ENCODE measurements at places on chromosomes 7 and 10.

DNA sequence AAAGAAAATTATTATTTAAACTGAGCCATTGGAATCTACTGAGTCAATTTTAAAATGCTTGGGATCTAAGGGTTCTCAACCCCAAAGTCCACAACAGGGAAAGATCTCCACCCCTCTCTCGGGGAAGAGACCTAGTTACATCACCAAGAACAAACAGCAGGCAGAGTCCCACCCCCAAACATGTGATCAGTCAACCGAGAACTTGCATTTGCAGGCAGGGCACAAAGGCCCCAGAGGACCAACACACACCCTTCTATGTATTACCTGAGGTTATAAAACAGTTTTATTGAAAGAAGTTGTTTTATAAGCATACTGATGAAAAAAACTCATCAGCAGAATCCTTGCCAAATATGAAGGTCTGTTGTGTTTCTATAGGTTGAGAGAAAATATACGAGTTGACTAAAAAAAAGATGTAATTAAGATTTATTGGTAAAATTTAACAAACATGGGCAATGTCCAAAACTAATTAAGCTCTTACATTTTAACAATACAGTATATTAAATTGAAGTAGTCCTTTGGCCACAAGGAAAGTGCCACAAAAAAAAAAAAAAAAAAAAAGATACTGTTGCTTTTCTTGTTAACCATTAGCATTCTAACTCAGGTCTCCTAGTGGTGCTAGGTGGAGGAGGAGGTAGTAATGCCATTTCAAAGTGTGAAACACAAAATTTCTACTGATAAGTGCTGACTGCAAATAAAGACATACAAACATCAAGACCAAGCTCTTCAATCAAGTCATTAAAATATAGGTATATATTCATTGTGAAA lies 975 bp upstream of the USP54 start:
- DNase-seq = no peak

DNA sequence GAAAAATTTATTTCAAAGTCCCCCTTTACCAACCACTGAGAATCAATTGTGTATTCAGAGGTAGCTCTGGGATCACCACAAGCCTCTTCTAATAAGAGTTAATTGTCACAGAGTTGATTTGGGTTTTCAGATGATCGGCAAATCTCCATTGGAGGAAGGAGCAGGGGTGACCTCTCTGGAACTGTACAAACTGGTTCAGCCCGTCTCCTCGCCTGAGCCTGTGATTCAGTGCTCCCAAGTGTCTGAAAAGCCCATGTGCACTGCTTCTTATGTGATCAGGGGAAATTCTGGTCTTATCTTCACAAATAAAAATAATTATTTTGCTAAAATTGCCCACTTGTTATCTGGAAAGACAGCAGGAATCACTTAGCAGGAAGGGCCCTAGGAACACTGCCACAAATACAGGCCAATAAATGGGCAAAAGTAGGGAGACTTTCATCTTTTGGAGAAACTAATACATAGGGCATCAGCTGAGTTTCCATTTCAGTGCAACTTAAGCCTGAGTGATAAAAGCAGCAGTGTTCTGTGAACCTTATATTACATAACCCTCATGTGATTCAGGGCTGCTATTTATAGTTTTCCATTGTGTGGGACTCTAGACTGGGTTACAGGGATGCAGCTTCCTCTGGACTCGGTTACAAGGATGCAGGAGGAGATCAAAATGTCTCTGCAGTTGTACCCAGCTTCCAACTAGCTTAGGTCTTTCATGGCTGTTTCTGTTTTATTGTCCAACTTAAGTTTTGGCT lies 32.3 kb downstream of the CDK1 start:
- no peak for DNase-seq

DNA sequence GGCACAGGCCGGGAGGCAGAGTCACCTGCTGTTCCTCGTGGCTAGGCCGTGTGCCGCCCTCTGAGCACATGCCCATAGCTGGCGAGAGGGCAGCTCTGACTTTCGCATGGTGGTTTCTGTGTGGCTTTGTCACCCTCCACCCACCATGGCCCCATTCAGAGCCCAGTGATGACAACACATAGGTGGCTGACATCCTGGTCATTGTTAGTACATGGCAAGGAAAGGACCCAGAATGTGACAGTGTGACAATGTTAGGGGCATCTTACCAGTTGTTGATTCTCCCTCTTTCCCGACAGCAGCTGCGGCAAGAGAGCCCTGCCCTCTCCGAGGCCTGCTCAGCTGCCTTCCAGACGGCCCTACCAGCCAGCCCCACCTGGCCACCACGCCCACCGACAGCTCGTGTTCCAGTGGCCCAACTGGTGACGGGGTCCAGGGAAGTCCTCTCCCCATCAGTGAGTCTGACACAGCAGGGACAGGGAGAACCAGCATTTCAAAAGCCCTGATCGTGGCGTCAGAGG lies 52.2 kb downstream of the ZNF467 start:
- no peak for DNase-seq

DNA sequence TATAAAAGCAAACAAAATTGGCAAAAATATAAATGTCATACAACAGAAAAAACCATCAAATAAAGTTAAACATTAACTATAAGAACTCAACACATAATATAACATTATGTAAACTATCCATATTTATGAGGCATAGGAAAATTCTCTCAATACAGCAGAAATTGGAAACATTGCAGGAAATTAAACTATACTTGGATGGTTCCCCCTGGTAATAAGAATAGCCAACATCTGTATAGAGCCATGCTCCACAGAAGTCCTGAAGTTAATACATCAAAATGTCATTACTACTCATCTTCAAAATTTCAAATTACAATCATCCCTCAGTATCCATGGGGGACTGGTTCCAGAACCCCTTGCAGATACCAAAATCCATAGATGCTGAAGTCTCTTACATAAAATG lies 350.5 kb downstream of the PARD3 start:
- DNase-seq = no peak

- no peak for DNase-seq
Measured at GRCh38 chr10:125709553-125710474, 9.7 kb upstream of the EDRF1 start.

GRCh38 chr7:14936554-14936953 lies 34.0 kb upstream of the DGKB start:
- no peak for DNase-seq

GRCh38 chr7:132516042-132516840 lies 60.0 kb downstream of the PLXNA4 start:
- DNase-seq = no peak

DNA sequence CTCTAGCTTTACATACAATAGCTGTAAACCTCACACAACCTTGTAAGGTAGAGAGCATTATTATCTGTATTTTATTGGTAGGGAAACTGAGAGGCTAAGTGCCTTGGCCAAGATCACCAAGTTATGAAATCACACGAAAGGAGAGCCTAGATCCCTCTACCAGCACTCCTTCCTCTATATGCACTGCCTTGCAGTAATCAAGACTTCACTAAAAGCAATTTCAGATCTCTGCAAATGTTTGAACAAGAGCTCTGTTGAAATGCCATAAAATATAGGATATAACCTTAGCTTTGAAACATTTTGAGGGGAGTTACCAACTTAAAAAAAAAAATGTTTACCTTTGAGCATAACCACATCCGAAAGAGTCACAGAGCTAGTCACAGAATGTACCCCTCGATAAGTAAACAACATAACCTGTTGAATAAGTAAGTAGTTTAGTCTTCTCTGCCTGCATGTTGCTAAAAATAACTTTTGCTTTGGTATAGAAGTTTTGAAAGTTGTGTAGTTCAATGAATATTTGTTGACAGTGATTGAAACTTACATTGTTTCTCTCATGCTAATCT lies 709.4 kb downstream of the AUTS2 start:
- DNase-seq = no peak

DNA sequence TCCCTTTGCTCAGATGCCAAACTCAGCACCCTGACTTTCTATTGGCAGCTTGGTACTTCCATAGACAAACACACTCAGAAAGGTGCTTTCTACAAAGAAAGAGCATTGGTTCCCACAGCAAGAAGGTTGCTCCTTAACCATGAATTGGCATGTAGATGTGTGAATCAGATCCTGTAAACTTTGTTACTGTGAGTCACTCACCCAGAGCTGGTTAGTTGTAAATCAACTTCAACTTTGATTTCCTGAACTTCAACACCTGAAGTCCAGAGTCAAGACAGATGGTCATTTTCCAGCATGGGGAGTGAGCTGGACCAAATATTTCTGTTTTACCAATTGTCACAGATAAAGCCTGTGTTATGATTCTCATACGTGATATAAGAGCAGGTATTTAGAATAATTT lies 797.2 kb downstream of the TNS3 start:
- DNase-seq = no peak

- no peak for DNase-seq
Measured at GRCh38 chr7:138125598-138126111, 49.4 kb downstream of the AKR1D1 start.

DNA sequence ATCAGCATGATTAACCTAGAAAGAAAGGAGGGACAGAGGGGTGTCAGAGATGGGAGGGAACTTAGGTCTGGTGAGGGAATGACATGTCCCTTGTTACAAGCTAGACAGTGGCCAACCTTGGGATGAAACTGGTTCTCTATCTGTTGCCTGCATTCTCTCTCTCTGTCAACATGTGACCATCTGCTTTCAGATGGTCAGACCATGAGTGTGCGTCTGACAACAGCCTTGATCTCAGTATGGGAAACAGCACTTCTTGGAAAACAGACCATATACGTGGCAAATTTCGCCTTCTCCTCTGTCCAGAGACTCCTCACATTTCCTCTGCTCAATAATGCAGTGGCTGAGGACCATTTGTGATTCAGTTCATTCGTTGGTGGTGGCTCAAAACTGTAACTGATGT lies 845.9 kb downstream of the TYW1 start:
- DNase-seq = no peak

GRCh38 chr7:22832401-22832800 lies 9.8 kb upstream of the TOMM7 start:
- no peak for DNase-seq

GRCh38 chr7:130909881-130910672 lies 176.1 kb upstream of the KLF14 start:
- DNase-seq = no peak

- DNase-seq = no peak
Measured at GRCh38 chr7:7201578-7202374, 19.4 kb downstream of the C1GALT1 start.

GRCh38 chr10:93485690-93486089 lies 3.6 kb upstream of the MYOF start:
- no peak for DNase-seq

GRCh38 chr7:118478931-118479330 lies 254.4 kb downstream of the ANKRD7 start:
- no peak for DNase-seq

DNA sequence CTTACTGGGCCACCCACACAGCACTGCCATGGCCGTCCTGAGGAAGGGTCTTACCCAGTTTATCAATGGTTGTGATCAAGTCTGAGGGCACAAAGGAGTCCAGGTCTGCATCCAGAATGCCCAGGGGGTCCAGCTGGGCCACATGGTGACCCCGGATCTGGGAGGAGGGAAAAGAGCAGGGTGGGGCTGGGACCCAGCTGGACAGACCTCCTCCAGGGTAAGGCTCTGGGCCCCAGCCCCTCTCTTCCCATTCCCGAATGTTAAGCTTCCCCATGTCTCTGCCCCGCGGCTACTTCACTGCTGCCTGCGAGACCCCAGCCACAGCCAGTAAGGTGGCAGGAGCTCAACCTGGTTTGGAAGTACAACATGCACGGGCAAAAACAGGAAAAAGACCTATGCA lies 9.5 kb downstream of the OGDHL start:
- no peak for DNase-seq

- DNase-seq = no peak
Measured at GRCh38 chr7:5456409-5456808, 32.8 kb upstream of the TNRC18 start.

DNA sequence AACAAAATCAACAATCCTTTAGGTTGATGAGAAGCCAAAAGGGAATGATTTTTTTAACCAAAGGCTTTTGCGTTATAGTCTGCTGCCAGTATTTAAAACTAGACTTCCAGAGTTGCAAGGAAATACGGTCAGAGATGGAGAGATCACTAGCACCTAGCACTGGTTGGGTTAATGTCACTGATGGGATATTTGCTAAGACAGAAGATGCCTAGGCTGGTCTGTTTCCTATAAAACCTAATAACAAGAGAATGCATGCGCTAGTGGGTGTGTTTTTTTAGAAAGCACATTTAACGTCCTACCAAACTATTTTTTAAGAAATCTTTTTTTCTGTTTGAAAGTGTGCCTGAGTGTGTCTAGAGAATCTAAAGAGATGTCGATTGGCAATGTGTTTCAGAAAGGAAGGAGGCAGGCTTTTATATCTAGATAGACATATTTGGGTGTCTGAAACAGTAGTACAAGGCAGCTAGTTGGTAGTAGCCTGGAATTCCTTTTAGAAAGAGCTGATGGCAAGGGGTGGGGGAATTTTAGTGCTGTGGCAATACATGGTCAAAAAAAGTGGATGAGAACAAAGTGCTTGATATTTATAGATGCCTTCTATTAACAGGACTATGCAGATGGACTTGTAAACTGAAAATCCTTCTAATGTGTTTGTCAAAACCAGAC lies 863 bp downstream of the CALD1 start:
- no peak for DNase-seq

- no peak for DNase-seq
Measured at GRCh38 chr7:44224974-44225565, 24.3 kb downstream of the YKT6 start.

DNA sequence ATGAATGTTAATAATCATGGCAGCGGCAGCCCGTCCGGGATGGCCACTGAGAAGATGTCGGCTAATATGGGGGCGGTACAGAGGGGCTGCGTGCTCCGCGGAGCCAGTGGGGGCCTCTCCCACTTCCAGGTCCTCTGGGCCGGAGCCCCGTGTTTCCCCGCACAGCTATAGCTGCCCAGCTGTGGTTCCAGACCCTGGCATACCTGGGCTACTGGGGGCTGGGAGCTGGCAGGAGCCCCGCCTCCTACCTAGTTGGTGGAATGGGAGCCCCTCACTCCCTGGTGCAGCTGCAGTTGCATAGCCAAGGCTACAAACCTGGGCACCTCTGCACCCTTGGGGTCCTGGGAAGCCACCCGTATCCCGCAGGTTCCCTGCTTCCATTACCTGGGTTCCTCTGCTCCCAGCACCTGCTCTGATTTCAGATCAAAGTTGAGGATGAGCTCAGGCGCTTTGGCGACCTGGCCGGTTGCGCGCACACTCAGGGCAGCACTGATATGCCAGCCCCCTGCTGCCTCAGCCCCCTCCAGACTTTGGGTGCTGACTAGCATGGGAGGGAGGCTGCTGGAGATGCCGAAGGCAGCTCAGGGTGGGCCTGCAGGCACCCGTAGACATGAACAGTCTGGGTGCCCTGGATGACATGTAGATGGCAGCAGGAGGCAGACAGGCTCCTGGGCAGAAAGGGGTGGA lies 236.5 kb upstream of the SEMA3D start:
- no peak for DNase-seq

GRCh38 chr10:31099664-31100063 lies 68.0 kb upstream of the ZNF438 start:
- no peak for DNase-seq

DNA sequence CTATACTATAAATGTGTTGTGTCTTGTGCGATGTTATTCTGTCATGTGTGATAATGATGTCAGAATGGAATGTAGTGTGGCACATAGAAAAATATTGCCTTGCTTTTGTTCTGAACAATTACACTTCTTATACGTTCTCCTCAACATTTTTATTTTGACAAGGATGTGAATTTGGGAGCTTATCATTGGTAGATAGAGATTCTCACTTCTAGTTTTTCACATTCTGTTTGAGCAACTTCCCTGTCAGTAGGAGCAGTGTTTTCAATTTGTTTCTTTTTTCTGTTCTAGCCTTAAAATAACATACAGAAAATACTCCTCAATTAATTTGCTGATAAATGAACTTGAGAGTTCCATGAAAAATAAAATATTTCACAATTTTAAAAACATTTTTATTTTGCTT lies 17.6 kb downstream of the SUN3 start:
- no peak for DNase-seq

GRCh38 chr10:6244510-6244909 lies 41.8 kb downstream of the PFKFB3 start:
- DNase-seq = no peak
